ENCODE measurements at places on chromosomes 12 and 14.

DNA sequence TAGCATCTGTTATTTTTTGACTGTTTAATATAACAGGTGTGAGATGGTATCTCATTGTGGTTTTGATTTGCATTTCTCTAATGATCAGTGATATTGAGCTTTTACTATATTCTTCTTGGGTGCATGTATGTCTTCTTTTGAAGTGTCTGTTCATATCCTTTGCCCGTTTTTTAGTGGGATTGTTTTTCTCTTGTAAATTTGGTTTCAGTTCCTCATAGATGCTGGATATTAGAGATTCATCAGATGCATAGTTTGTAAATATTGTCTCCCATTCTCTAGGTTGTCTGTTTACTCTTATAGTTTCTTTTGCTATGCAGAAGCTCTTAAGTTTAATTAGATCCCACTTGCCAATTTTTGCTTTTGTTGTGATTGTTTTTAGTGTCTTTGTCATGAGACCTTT lies 48.9 kb upstream of the NEDD1 start:
- no peak for DNase-seq

DNA sequence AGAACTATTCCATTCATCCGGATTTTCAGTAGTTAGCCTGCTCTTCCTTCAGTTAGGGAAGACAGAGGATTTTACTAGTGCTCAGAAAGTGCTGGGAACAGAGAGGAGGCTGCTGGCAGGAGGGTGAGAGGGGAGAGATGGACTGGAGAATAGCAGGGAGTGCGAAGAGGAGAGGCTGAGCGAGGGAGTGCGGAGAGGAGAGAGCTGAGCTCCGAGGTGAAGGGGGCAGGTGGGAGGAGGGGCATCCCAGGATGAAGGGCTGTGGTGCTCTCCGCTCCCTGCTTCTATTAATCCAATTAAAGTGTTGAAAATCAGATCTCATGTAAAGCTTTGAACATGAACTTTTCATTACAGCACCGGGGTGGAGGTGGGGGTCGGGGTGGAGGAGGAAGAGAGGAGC lies 20.4 kb upstream of the SMOC1 start:
- DNase-seq = no peak

GRCh38 chr12:25384893-25385248 lies 134.1 kb upstream of the KRAS start:
- DNase-seq = no peak

- no peak for DNase-seq
Observed at GRCh38 chr12:121805171-121806008, 1.6 kb downstream of the SETD1B start.

GRCh38 chr12:25839470-25839869 lies 119.0 kb upstream of the RASSF8 start:
- DNase-seq = no peak

Measured in effector CD8-positive, alpha-beta T cell (primary cell).